ENCODE measurements at places on chromosomes 5 and 9. TPM values are rescaled to one million over a fixed set of nuclear protein-coding genes. Genes with fewer than 3 reads are reported as not detected.

Gene DIRAS2
- total RNA-seq, result 0.12 TPM

Gene ARL14EPL
- total RNA-seq, result 0.32 TPM

Gene BTNL9
- not detected for total RNA-seq

Gene IL5
- total RNA-seq, result not detected

Gene C6
- not detected for total RNA-seq

Gene RXFP3
- total RNA-seq, result not detected

Gene SUB1
- 112 TPM for total RNA-seq

Gene DNM1
- 119 TPM for total RNA-seq

Gene APBA1
- 11.5 TPM for total RNA-seq

Gene NIPAL4
- 0.12 TPM for total RNA-seq

Gene OR1L6
- not detected for total RNA-seq
